ENCODE measurements at places on chromosomes 1 and 21.
A peak's percentile ranks its signal among the peaks of the same experiment; 100 is the strongest.

DNA sequence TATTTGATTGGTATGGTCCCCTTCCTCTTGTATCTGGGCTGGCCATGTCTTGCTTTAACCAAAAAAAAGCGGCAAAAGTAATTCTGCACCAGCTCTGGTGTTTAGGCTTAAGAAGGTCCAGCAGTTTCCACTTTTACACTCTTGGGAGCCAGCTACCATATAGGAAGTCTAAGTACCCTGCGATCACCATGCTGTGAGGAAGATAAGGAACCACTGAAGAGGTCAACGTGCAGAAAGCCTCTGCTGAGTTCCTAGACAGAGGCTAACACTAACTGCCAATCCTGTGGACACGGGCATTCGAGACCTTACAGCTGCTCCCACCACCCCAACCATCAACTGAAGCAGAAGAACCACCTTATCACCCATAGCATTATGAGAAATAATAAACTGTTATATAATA lies 331.4 kb downstream of the VAV3 start:
- no peak for DNase-seq

GRCh38 chr1:21368515-21369289 lies 71.2 kb upstream of the NBPF3 start:
- DNase-seq: peak; percentile 37

GRCh38 chr1:54310439-54311328 lies 95.5 kb downstream of the SSBP3 start:
- no peak for DNase-seq

DNA sequence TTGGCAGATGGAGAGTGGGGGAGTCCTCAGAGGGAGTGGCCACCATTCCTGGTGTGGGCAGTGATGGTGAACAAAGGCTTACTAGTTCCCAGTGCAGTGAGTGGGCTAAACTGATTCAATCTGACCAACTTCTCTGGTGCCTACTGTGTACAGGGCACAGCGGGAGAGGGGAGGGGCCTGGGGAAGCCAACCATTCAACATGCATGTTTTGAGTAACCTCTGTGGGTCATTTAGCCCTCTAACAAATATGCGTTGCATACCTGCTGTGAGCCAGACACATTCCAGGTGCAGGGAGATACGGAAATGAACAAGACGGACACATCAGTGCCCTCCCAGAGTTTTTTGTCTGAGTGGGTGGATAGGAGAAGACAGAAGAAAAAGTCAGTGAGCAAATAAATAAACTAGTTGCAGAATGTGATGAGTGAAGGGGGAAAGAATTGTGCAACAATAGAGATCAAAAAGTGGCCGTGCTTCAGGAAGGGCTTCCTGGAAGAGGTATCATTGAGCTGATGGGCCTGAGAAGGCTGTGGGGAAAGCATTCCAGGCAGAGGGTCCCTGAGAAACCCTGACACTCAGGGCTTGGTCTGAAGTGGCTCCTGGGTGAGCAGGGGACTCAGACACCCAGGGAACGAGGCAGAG lies 78.8 kb downstream of the EPHB2 start:
- no peak for DNase-seq

GRCh38 chr1:75133750-75134646 lies at the start of gene LHX8:
Gene LHX8, plus strand, starts transcription at chr1:75134388. Its CDS starts 2,227 bp downstream, at chr1:75136615.
- DNase-seq: no peak

DNA sequence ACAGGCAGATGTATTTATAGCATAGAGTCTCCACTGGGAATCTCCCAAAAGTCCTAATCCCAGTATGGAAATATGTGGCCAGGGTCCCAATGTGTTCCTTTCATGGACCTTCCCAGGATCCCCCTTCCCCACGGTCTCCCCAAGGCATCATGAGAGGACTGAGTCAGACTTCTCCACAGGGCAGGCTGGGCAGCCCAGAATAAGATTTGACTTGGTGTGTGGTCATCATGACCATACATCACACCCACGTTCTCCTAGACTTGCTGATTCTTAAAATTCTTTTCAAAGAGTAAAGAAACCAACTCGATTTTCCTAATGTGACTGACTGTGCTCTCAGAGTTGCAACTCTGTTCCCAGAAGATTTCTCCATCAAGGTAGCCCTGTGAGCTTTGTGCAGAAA lies 93.9 kb upstream of the CD34 start:
- DNase-seq: no peak

DNA sequence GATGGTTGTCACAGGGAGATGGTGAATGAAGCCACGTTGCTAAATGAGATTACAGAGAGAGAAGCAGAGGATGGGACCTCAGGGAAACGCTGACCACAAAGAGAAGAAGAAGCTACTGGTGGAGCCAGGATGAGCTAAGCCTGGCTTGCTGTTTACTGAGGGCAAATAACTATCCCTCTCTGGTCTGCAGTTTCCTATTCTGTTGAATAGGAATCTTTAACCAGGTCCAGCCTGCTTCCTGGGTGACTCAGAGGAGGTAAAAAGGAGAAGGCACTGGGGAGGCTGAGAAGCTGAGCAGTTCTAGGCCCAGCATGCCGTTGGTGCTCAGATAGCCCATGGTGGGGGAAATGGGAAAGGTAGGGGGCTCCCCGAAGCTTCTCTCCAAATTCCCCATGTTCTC lies 29.6 kb downstream of the DMBX1 start:
- DNase-seq: no peak

DNA sequence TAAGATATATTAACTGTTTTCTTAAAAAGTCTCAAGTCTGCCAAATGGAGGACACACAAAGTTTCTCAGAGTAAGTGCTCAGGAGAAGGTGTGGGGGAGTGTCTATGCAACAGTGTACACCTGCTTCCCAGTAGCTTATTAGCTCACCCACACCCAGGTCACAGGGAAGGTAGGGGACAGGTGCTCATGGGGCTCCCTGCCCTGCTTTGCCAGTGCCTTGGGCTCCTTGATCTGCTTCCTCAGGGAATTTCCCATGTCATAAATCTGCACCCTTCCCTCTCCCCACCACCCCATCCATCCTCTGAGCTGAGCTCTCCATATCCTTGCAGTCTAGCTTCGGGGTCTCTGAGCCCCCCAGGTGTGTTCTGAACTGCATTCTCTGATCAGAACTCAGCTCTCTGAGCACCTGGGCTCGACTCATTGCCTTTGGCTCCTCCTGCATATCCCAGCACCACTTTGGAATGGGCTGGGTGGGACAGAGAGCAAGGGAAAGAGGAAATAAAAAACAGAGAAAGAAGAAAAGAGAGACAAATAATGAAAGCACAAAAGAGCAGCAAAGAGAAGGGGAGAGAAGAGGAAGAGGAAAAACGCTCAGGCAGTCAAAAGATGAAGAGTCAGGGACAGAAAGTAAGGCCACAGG lies 87.0 kb upstream of the ATP1B1 start:
- no peak for DNase-seq

DNA sequence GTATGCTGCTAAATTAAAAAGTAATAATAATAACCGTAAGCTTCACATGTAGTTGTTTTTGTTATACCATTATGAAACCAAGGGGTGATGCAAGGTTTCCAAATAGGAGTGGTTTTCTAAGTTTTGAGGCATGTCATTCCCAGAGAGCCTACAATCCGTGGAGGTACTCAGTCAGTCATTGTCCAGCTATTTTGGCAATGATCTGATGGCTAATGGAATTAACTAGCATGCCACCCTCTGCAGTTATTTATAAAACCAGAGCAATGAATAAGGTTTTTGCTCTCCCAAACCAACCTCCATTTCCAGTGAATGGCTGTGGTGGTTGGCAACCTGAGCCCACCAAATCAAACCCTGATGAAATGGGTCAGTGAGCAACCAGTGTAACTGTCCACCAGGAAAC lies 106.4 kb downstream of the TBX15 start:
- no peak for DNase-seq

GRCh38 chr21:25961042-25961441 lies 209.5 kb downstream of the APP start:
- DNase-seq: no peak

DNA sequence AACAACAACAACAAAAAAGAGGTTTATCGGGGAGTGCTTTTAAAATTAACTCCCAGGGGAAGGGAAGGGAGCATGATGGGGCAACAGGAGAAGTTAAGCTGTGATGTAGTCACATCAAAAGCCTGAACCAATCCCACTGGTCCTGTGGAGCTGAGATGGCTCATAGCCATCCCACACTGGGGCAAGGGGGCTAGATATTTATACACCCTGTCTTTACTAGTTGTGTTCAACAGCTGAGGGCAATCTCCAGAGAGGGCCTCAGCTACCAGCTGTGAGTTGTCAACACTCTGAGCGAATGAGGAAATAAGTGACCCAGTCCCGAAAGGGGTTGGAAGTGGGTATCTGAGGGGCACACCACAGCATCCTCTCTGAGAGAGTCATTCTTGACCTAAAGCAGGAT lies 31.0 kb upstream of the CREG1 start:
- DNase-seq: no peak

- no peak for DNase-seq
Observed at GRCh38 chr1:119859647-119860046, 36.7 kb downstream of the ADAM30 start.

GRCh38 chr1:230167419-230167852 lies 100.4 kb downstream of the GALNT2 start:
- no peak for DNase-seq

DNA sequence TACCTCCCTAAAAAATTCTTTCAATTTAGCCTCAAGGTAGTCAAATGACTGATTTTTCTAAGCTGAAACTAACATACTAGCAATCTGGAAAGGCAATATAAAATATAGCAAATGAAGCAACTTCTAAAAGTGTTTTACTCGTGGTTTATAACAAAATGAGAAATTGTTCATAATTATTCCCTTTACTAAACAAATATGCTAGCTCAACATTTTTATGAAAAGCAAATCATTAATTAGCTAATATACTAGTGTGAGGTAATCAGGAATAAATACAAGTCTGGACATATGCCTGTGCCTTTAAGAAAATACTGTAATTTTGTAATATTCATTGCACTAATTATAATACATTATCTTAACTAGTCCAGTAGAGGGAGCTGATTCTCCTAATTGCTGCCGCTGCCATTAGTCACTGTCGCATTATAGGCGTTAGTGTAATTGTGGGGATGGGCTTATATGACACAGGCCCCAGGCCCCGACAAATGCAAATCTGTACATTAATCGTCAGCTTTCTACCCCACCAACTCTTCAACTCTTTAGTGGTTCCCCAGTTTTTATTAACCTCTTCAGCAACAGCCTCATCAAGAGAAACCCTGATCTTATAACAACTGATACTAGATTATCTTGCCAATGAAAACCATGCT lies 160.9 kb downstream of the GABPA start:
- DNase-seq: no peak

GRCh38 chr1:157030728-157031127 lies 14.8 kb downstream of the ARHGEF11 start:
- no peak for DNase-seq

DNA sequence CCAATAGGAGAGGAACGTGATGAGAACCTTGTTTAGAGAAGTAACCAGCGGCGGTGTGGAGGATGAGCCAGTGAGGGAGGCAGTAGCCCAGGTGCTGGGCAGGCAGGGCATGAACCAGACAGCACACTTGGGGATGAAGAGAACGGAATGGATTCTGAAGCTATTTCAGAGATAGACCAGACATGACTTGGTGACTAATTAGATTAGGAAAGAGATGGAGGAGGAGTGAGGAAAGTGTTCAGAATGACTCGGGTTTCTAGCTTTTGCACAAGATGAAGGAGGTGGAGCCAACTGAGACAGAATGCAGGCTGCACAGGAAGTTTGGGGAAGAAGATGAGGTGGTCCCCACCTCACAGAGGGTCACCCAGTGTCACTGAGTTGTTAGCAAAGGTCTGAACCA lies 5.1 kb downstream of the PEF1 start:
- DNase-seq: no peak

DNA sequence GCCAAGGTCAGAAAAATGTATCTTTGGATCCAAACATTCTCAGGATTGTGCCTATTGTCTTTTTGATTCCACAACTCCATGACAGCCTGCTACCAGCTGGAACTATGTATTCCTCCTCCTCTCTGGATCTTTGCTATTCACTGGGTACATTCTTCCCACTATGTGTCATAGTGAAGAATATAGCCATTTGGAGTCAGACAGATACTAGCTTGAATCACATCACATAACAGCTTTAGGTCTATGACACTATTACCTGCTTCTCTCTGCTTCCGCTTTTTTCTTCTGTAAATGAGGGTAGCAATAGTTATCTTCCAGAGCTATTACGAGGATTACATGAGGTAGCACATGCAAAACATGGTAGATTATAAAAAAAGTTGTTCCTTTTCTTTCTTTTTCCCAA lies 5.4 kb upstream of the EXO1 start:
- DNase-seq: no peak

GRCh38 chr21:21324297-21324696 lies 326.1 kb downstream of the NCAM2 start:
- DNase-seq: no peak

- no peak for DNase-seq
Observed at GRCh38 chr1:41278076-41278475, 36.0 kb upstream of the SCMH1 start.

DNA sequence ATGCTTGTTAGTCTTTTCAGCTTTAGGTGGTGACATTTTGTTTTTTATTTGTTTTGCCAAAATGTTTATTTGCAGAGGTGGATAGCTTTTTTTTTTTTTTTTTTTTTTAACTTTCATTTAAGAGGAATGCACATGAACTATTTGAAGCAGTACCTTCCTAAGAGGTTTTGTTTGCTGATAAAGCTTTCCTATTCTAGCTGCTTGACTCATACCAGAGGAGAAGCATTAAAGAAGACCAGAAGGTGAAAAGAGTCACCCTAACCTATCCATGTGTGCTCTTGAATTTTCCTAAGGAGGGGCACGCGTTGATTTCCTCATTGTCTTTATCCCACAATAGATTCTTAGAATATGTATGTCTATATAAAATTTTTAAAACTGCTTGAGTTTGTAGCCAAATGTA lies 57.7 kb downstream of the PRDM2 start:
- no peak for DNase-seq

DNA sequence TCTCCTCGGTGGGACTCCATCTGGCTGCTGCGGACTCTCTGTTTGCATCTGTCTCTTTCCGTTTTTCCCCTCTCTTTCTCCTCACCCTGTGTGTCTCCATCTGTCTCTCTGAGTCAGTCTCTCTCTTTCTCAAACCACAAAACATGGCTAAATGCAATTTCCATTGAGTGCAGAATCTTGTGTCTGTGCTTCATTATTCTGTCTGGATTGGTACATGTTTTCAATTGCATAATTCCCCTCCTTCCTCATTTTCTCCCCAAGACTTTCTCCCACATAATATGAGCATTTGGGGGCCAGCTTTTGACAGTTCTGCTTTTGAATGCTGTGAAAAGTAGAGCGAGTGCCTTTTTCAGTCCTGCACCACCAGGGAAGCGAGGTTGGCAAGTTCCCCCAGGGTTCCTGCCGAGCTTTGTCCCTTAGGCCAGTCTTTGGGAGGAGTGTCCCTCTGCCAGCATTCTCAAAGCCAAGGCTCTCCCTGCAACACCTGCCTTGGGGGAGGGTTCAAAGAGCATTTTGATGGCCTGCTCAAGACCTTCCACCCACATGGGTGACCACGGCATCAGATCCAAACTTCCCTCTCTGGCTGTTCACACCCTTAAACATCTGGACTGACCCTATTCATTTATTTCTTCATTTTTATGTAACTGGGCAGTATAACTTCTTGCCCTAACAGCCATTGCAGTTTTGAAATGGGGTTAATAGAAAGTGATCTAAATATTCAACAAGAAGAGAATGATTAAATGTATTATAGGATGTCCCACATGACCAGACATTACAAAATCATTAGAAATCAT lies 32.8 kb upstream of the SCMH1 start:
- no peak for DNase-seq

Data from T-helper 1 cell (primary cell).